ENCODE measurements at places on chromosomes 3 and 15.

- no peak overlapping the region for H3K4me3 ChIP-seq
- H3K4me1 ChIP-seq, result peaks cover 15% of the 10 kb centered on the region
- H3K36me3 ChIP-seq, result no peaks in the 10 kb centered on the region
- no peaks in the 10 kb centered on the region for H3K27me3 ChIP-seq
- no peak for DNase-seq
Observed at GRCh38 chr15:69861331-69862171, 236.2 kb downstream of the TLE3 start.

DNA sequence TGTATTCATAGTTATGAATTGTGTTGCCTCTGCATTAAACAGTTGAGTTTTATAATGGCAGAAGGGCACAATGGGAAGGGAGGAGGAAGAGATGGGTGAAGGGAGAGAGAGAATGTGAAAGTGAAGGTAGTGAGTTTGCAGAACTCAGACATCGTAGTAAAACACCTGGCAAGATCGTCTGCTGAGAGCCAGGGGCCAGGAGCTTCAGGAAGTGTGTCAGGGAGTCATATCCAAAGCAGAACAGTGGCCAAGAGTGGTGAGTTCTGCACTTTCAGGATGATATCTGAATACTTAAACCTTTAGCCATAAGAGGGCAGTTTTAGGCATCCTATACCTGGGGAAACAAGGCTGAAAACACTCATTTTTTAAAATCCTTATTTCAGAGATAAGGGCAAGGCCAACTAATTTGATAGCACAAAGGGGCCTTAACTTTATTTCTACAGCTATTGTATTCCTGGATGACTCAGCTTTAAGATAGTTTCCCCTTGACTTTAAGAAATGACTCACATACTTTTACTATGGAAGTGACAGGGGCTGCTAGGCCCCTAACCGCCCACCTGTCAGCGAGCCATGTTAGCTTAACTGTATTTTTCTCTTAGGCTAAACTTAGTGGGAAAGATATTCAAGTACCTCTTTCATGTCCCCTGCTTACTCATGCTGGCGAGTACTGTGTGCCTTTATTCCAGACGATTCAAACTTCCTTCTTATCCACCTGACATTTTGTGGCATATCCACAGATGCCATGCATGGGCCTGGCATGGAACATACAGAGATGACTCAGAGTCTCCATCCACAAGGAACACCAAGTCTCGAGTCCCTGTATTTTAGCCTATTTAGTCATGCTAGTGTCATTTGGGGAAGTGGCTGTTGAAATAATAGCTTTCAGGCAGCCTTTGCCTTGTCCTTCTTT, 53.9 kb downstream of the RLBP1 start:
- no peak overlapping the region for H3K4me3 ChIP-seq
- H3K27ac ChIP-seq, result no peak overlapping the region
- peaks cover 5% of the 10 kb centered on the region for H3K36me3 ChIP-seq
- no peaks in the 10 kb centered on the region for H3K27me3 ChIP-seq
- H3K4me1 ChIP-seq, result peaks cover 13% of the 10 kb centered on the region

- no peak overlapping the region for H3K27ac ChIP-seq
- DNase-seq, result no peak
- H3K36me3 ChIP-seq, result no peaks in the 10 kb centered on the region
- H3K27me3 ChIP-seq, result peaks cover 13% of the 10 kb centered on the region
- H3K4me3 ChIP-seq, result no peak overlapping the region
Observed at GRCh38 chr3:50158530-50159146, 3.5 kb downstream of the SEMA3F start.

DNA sequence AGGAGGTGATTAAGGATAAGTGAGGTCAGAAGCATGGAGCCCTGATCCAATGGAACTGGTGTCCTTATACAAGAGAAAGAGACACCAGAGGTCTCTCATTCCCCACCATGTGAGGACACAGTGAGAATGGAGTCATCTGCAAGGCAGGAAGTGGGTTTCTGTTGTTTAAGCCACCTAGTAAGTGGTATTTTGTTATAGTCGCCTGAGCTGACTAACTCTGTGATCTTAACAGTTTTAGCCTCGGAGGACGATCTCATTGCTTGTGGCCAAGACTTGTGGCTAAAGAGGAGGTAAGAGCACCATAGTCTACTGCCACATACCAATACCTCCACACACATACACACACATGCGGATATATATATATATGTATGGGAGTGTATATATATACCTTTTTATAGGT, 73.8 kb downstream of the MCTP2 start:
- H3K27ac ChIP-seq, result no peak overlapping the region
- H3K4me1 ChIP-seq, result peaks cover 7% of the 10 kb centered on the region
- DNase-seq, result no peak
- no peak overlapping the region for H3K4me3 ChIP-seq

GRCh38 chr15:67156834-67157233, 91.4 kb downstream of the SMAD3 start:
- no peak for DNase-seq
- H3K27me3 ChIP-seq, result no peaks in the 10 kb centered on the region
- H3K36me3 ChIP-seq, result peaks cover 5% of the 10 kb centered on the region
- no peak overlapping the region for H3K4me3 ChIP-seq
- peaks cover 38% of the 10 kb centered on the region for H3K4me1 ChIP-seq

GRCh38 chr15:69462030-69462492, 9.4 kb downstream of the RPLP1 start:
- DNase-seq, result no peak
- peaks cover 6% of the 10 kb centered on the region for H3K36me3 ChIP-seq
- peaks cover 38% of the 10 kb centered on the region for H3K4me1 ChIP-seq
- H3K27ac ChIP-seq, result peak overlapping the region; percentile 80

- H3K27me3 ChIP-seq, result no peaks in the 10 kb centered on the region
- no peaks in the 10 kb centered on the region for H3K4me1 ChIP-seq
- no peak overlapping the region for H3K27ac ChIP-seq
- H3K36me3 ChIP-seq, result no peaks in the 10 kb centered on the region
Observed at GRCh38 chr3:173659972-173660371, 262.4 kb downstream of the NLGN1 start.
